ENCODE measurements at places on chromosomes 7 and 10. TPM values are rescaled to one million over a fixed set of nuclear protein-coding genes. Genes with fewer than 3 reads are reported as not detected.

SRGN gene
- total RNA-seq: 131 TPM

TEX47 gene
- not detected for total RNA-seq

CXCL12 gene
- 89.6 TPM for total RNA-seq

CPXM2 gene
- total RNA-seq: 1.5 TPM

TRPV5 gene
- not detected for total RNA-seq

SFTPA1 gene
- total RNA-seq: 11,086 TPM

SLC13A1 gene
- total RNA-seq: not detected

GAD2 gene
- not detected for total RNA-seq

LAMTOR4 gene
- 103 TPM for total RNA-seq

IKZF1 gene
- 50.2 TPM for total RNA-seq

PRPS1L1 gene
- not detected for total RNA-seq

SPDYE2B gene
- total RNA-seq: not detected

ITGB8 gene
- total RNA-seq: 14.2 TPM

SYT15B gene
- total RNA-seq: 41.5 TPM

LEP gene
- 0.16 TPM for total RNA-seq

ANKRD2 gene
- total RNA-seq: 1.3 TPM

PNLIPRP3 gene
- 0.42 TPM for total RNA-seq
